ENCODE measurements at places on chromosomes 13 and 19.

DNA sequence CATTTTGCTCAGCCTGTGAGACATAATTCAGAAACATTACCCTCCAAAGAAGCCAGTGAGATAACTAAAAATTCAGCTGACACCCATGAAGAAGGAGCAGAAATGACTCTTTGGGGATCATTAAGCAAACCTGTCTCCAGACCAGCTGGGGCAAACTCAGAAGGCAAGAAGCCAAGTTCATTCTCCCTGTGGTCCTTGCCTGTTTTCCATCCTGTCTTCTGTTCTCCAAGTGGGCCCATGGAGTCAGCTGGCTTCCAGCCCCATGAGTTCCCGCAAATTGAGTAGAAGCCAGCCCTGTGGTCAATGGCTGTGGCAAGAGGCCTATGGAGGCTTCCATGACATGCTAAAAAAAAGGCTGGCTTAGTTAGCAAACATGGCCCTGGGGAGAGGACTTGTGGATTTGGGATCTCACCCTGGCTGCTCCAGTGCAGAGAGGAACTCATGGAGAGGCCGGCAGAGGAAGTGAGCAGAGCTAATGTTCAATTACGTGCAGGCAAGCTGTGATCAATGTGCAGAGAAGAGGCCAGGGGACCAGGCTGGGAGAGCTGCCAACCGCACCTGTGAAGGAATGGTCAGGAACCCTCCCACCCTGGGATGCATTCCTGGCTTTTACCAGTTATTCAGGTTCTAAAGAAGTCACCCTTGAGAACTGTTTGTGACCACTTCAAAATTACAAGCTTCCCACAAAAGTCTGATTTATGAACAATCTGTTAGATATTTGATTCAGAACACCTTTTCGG lies 229.1 kb downstream of the TSHZ3 start:
- DNase-seq: no peak

GRCh38 chr13:32039528-32039927 lies 8.0 kb downstream of the FRY start:
- no peak for DNase-seq

- DNase-seq: no peak
Observed at GRCh38 chr13:111267784-111268183, 52.7 kb upstream of the TEX29 start.

DNA sequence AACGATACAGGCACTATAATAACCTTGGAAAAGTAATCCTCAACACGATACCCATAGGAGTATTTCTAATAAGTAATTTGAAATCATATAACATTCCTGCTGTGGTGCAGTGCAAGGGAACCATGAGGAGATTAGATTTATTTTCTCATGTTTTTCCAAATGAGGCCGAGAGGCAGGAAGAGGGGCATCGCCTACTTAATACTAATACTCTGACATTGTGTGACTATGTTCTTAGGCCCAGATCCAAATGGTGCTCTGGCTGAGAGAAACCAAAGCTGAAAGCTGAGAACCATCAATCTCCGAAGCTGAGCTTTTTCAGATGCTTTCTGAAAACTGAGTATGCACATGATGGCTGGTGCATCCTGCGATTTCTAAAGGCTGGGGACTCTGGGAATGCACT lies 248.0 kb upstream of the MAB21L1 start:
- DNase-seq: no peak

DNA sequence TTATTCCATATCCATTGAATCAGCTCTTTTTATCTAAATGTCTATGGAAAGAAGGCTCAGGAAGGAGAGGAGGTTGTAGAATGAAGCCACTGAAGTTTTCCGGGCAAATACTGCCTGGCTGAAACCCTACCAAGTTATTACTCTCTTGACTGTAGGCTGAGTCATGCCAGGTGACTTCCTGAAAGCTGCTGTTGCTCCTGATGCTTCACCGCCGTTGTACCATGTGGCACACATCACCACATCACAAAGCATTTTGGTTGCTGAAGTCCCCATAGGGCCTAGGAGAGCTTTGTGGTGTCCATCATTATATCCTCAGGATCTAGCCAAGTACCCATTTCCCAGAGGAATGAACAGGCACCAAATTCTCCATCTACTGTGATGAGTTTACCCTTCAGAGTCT lies 11.1 kb upstream of the TDRD12 start:
- DNase-seq: no peak

DNA sequence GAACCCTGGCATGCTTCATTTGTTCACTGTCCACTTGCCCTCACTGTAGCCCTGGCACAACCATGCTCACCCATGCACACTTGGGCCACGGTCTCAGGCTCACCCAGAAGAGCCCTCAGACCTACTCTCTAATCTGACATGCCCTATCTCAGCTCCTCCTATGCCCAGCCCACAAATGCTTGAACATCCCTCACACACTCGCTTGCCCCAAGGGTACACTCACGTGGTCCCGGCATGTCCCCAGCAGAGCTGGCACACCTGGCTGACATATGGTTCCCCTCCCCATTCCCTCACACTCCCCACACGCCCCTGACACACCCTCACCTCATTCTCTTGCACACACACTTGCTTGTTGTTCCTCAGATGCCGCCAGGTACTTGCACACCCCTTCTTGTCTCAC lies 55.7 kb downstream of the MAP4K1 start:
- no peak for DNase-seq

GRCh38 chr13:36345438-36346221 lies 564 bp downstream of the SPART start:
- peak; percentile 54 for DNase-seq

DNA sequence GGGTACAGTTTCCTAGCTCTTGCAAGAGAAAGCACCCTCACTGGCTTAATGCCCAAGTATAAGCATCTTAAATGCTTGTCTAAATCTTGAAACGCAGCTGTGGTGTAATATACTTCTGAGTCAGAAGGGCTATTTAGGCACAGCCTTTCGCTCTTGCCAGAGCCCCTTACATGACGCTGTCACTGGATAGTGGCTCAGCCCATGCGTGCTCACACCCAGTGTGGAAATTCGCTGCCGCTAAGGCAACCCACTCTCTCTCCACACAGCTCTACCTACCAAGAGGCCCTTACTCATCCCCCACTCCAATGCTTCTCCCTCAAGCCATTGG lies 24.0 kb downstream of the UQCRFS1 start:
- no peak for DNase-seq

- no peak for DNase-seq
Observed at GRCh38 chr19:6378041-6378440, 2.3 kb upstream of the PSPN start.

DNA sequence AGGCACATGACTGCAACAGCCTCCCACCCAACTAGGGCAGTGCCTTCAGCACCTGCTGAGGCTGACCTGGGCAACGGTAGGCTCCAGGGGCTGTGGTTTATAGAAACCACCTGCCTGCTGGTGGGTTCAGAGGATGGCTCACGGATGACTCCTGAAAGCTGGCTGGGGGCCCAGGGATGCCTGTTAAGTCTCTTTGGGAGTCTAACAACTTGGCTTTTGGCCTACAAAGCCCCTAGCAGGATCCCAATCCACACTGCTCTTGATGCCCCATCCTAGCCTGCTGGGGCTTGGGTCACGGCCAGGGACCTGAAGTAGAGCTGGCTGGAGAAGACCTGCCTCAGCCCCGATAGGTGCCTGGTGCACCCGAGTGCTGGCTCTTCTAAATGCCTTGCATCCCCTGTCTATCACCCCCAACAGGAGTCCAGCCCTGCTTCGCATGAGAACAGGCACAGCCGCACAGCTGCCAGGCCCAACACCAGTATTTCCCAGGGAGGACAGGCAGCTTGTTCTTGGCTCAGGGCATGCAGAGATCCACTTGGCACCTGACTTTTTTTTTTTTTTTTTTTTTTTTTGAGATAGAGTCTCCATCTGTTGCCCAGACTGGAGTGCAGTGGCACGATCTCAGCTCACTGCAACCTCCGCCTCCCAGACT lies 9.1 kb upstream of the EPHX3 start:
- DNase-seq: no peak

GRCh38 chr13:58666331-58666730 lies 1034.8 kb downstream of the PCDH17 start:
- DNase-seq: no peak

DNA sequence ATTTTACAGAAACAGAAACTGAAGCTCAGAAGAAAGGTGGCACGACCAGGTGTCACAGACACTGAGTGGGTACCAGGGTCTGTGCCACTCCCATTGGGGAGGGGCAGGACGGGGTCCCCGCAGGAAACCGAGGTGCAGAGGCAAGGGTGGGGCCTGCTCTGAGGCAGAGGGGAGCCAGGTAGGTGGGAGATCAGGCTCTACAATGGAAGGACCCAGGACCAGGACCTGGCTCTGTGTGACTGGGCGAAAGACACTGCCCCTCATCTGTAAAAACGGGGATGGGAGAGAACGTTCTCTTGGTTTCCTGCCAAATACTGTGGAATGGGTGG lies 2.8 kb downstream of the PTGIR start:
- no peak for DNase-seq

- peak; percentile 77 for DNase-seq
Observed at GRCh38 chr19:2540646-2541454, 64.9 kb downstream of the GADD45B start.

DNA sequence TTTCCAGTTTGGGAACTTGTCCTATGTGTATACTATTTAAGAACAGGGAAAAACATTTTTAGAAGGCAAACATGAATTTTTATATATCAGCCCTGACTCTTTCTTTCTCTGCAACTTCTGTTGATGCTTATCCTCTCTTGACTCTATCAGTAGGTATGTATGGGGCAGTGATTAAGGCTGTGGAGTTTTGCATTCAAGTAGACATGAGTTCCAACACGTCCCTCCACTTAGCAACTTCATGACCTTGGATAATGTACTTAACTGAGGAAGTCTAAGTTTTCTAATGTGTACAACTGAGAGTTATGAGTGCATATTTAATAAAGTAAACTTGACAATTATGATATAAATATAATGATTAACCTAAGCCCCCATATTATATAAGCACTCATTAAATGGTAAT lies 414.6 kb downstream of the TDRD3 start:
- no peak for DNase-seq

GRCh38 chr13:86933676-86934075 lies 737.5 kb upstream of the SLITRK5 start:
- no peak for DNase-seq

DNA sequence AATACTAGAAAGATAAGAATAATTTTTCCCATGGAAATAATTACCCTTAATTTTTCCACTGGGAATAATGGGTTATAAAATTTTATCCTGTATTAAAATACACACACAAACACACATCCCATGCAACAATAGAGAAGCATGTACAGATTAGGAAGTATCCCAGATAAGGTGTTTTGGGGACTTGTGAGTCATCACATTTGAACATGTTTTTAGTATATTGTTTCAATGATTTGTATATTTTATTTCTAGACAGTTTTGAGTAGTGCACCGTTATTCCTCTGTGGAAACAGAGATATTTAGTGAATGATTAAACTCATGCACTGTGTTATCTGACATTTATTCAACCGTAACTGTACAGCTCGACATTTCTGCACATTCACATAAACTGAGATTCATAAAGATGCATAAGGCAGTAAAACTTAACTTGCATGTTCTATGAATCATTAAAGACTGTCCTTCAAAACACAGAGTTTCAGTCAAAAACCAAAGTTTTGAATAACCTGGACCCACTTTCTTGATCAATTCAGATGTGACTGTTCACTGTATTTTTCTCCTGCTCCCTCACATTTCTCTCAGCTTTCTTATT lies 30.1 kb downstream of the KLF12 start:
- DNase-seq: no peak

DNA sequence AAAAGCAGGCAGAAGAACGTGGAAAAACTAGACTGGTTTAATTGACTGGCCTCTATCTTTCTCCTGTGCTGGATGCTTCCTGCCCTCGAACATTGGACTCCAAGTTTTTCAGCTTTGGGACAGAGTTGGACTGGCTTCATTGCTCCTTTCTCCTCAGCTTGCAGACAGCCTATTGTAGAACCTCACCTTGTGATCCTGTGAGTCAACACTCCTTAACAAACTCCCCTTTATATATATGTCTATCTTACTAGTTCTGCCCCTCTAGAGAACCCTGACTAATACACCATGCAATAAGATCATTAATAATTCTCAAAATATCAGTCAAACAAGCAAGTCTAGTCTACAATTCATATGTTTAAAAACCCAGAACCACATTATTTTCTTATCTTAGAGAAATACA lies 662.4 kb downstream of the TBC1D4 start:
- DNase-seq: no peak

DNA sequence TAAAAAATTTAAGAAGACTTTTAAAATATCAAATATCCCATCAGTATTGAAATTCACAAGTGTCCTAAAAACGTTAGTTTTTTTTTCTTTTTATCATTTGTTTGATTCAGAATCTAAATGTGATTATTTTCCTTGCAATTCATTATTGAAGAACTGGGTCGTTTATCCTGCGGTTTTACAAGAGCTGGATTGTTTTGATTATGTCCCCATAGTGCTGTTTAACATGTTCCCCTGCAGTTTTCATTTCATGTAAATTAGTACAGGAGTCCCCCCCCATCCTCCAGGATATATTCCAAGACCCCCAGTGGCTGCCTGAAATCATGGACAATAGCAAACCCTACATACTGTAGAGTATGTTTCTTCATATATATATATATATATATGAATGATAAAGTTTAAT lies 105.7 kb downstream of the KCTD15 start:
- DNase-seq: no peak

- DNase-seq: peak; percentile 18
Observed at GRCh38 chr13:23377983-23378632, 55.4 kb downstream of the SACS start.

- no peak for DNase-seq
Observed at GRCh38 chr19:5086230-5086629, 117.3 kb downstream of the KDM4B start.

Measured in GOT3 (cell line).